ENCODE measurements at places on chromosomes 5 and 9.

GRCh38 chr5:112614285-112614684, 123.4 kb upstream of the APC start:
- DNase-seq, result no peak

DNA sequence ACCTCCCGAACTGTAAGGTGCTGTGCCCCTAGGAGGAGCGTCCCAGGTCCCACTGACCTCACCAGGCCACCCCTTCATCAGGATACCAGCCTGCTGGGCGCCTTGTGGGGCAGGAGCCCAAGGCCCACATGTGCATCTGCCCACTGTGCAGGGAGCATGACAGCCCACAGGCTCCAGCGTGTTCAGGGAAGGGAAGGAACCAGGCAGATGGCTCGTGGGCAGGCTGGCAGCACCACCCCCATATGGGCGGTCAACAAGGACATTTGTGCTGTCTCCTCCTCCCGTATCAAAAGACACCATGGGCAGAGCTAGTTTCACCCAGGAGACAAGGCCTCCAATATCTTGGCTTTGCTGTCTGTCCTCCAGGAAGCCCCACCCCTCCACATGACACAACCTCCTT, 85.5 kb upstream of the PPP1R26 start:
- no peak for DNase-seq

- DNase-seq, result peak; percentile 92
These were observed at the start of the genes HDAC3 and RELL2 for GRCh38 chr5:141636413-141637122. Gene HDAC3 (minus strand): TSS chr5:141636849. CDS start chr5:141636790, 59 bp downstream. Gene RELL2 (plus strand): TSS chr5:141636997. CDS start chr5:141638226, 1,229 bp downstream.

GRCh38 chr5:29143266-29143665, 2050.2 kb upstream of the CDH6 start:
- DNase-seq, result no peak

DNA sequence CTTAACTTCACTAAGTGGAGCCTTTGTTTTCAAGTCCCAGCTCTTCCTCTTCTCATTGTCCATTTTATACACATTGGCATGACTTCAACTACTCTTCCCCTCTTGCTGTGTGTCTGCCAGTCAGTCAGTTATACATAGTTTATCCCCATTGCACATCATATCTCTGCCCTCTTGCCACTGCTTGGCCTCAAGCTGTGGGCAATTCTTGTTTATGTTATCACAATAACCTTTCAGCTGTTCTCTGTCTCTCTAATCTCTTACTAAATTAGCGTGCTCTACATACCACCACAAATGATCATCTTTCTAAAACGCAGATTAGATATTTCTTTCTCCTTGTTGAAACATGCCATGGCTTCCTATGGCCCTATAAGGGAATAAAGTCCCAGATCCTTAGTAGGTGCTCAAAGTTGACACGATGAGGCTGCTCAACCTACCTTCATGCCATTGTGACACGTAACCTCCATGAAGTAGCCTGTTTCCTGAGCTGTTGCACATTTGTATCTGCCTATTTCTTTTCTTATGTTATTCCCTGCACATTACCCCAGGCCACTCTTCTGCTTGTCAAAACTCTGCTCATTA, 239.3 kb downstream of the GAS1 start:
- DNase-seq, result no peak
